ENCODE measurements at places on chromosomes 12 and 14.

DNA sequence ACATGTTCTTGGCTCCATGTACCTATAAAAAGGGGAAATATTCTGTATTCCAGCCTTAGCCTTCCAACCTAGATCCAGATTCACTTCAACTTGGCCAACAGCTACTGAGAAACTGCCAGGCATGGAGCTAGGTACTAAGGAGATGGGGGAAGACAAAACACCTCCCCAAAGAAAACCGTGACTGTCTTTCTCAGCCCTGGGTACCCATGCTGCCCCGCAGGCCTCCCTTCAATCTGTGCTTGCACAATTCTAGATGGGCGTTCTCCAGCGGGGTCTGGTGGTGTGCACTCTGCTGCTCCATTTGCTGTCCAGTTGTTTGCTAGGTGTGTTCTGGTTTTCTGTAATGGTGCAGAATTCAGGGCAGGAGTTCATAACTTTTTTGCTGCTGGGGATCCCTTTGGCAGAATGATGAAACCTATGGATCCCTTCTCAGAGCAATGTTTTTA is 817 bp upstream of the KRT4 start:
- DNase-seq = no peak

DNA sequence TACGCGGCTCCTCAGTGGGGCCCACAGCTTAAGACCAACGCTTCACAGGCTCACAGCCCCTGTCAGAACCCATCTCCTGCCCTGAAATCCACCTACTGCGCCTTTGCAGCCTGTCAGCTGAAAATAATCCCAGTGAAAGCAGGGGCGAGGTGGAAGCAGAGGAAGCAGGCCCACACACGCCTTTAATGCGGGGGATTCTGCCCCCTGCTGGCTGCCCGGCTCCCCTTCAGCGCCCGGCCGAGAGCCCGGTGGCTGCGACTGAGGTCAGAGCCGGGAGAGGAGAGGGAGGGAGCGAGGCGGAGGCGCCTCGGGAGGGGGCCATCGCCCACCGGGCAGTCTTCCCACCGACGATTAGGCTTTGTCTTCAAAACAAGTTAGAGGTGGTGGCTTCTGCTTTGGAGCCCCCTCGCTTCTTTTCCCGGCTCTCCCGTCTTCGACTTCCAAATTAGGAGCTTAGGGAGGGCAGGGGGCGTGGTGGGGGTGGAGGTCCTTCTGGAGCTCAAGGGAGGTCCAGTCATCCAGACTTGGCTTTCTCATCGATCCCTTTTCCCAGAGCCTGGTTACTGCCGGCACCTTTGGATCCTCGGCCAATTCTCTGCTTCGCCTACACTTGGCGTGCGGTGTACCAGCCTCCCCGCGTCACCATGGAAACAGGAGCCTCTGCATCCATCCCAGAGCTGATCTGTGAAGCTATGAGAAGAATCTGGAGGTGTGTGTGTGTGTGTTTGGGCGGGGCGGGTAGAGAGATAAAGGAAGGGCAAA is 25.2 kb upstream of the RND1 start:
- DNase-seq = peak; percentile 79

- no peak for DNase-seq
These were observed 23.3 kb downstream of the SNRPF start for GRCh38 chr12:95882080-95882479.

DNA sequence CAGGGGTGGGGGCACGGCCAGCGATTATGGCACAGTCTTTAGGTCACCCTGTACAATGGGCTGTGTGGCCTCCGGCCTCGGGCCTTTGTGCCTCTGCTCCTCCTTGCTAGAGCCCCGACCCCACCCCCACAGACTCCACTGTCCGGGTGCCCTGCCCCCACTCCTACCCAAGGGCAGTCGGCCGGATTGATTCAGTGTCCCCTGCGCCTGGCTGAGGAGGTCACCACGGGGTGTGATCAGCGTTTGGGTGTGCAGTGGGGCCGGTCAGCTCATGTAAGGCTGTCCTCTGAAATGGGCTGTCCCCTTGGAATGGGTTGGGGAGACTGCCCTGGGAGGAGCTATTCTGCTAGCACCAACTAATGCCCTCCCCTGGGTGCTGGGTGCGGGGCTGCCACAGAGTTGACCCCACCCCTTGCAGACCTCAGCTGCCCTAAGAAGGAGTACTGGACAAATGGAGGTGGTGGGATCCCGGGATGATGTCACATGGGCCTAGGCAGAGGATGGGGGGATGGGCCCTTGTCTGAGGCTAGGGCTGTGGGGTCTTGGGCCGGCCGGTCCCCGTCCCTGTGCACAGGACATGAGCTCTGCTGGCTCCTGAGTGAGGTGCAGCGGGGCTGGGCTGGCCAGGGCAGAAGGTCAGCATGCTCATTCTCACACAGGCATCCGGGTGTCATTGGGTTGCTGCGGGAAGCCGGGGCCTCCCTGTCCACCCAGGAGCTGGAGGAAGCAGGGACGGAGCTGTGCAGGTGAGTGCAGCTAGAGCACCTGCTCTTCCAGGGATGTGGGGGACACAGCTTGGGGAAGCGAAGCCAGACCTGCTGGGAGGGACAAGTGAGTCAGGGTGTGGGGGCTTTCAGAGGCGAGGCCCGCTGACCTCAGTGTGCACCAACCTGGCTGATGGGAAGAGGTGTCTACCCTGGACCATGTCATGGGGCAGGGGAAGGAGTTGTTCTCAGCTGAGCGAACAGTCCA is 23.4 kb downstream of the ASPG start:
- peak; percentile 26 for DNase-seq

GRCh38 chr12:131761638-131762037 is 50.7 kb downstream of the SFSWAP start:
- DNase-seq = no peak

DNA sequence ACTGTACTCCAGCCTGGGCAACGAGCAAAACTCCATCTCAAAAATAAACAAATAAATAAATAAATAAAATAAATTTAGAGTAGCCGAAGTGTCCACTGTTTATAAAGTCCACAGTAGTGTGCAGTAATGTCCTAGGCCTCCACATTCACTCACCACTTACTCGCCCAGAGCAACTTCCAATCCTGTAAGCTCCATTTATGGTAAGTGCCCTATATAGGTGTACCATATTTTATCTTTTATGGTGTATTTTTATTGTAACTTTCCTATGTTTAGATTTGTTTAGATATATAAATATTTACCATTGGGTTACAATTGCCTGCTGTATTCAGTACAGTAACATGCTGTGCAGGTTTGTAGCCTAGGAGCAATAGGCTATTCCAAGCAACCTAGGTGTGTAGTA is 37.9 kb upstream of the GPRC5A start:
- no peak for DNase-seq

DNA sequence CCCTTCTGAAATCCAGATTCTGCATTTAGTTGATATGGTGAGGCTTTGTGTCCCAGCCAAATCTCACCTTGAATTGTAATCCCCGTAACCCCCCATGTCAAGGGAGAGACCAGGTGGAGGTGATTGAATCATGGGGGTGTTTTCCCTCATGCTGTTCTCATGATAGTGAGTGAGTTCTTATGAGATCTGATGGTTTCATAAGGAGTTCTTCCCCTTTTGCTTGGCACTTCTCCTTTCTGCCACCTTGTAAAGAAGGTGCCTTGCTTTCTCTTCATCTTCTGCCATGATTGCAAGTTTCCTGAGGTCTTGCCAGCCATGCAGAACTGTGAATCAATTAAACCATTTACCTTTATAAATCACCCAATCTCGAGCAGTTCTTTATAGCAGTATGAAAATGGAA is 23.1 kb upstream of the C12orf42 start:
- no peak for DNase-seq

- no peak for DNase-seq
These were observed 157.3 kb downstream of the BCAT1 start for GRCh38 chr12:24791622-24792021.

DNA sequence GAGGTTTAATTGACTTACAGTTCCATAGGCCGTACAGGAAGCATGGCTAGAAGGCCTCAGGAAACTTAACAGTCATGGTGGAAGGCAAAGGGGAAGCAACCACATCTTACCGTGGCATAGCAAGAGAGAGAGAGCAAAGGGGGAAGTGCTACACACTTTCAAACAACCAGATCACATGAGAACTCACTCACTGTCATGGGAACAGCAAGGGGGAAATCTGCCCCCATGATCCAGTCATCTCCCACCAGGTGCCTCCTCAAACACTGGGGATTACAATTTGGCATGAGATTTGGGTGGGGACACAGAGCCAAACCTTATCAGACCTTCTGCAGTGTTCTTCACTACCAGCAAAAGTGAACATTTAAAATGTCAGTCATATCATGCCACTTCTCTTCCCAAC is 58.9 kb downstream of the USP15 start:
- DNase-seq = no peak
